Stimulated activated naive CD4-positive, alpha-beta T cell (primary cell): ENCODE measurements at places on chromosomes 13 and 19.

DNA sequence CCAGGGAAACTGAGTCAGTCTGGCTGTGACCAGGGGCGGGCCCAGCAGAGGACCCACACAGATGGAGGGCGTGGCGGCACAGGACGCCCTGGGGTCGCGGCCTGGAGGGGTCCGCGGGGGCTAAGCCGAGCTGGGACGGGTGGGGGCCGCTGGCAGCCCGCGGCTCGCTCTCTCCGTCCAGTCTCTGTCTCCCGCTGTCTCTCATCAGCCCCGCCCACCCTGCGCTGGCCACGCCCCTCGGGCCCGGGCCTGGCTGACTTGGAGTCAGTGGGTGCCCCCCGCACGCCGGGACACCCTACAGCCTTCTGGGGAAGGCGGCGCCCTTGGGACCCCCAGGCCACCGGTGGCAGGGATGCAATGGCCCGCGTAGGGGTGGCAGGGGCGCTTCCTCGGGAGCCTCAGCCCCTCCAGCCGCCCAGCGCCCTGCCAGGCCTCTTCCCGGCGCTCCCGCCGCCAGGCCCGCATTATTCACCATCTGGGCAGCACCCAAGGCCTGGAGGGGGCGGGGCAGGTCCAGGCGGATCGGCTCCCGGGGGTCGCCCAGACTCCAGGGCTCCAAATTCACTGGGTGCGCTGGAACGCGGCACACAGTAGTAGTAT lies at the start of gene TBXA2R:
Gene TBXA2R, minus strand, starts transcription at position 186 of the 600 bp plus-strand sequence. CDS start 6,241 bp downstream, outside the sequence.
- peak; percentile 33 for DNase-seq

DNA sequence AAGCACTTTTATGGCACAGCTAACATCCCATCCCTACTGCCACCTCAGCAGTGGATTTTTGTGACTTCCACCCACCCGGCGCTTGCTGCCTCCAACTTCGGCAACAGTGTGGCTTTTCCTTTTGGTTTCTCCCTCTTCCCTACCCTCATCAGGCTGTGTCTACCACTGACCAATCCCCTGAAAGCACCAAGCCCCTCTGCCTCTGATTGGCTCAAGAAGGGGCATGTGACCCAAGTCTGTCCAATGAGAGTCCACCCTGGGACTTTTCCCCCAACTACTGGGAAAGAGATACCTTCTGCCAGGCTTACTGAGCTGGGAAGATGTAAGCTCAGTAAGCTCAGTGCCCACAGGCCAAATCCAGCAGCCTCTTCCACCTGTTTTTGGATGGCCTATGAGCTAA lies 5.8 kb downstream of the SMIM7 start:
- DNase-seq, result no peak

GRCh38 chr19:45146251-45146650 lies 14.5 kb downstream of the NKPD1 start:
- DNase-seq, result no peak

- DNase-seq, result peak; percentile 45
Measured at GRCh38 chr13:79392882-79393563, 13.0 kb downstream of the RBM26 start.

DNA sequence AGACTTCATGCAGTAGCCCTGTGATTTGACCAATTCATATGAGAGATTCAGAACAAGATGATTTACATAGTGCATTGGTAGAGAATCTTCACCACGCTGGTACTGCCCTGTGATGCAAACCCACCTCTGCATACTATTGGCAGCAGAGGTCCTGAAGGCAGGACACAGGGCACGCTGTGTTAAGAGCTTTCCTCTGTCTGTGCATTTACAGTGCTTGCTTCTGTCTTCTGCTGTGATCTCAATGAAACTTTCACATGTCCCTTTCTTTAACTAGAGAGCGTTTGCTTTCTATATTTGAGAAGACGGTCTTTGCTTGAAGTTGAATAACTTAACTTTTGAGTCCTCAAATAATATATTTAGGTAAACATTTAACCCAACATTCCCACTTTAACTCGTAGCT lies 219.0 kb upstream of the SPRY2 start:
- DNase-seq, result no peak

DNA sequence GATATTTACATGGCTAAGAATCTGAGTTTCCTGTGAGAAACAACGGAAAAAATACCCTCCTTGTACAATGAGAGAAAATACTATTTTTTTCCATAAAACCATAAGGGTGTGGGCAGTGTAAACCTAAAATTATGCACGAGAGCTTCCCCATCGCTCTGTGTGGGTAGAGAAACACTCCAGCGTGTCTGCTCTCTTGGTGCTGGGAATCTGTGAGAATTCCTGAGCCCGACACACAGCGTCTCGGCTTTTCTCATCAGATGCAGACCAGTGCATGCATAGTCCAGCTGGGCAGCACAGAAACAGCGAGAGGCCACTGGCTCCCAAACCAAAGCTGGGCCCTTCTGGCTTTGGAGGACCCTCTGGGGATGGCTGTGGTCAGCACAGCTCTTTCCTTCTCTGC lies 12.0 kb downstream of the PLPP2 start:
- DNase-seq, result no peak

DNA sequence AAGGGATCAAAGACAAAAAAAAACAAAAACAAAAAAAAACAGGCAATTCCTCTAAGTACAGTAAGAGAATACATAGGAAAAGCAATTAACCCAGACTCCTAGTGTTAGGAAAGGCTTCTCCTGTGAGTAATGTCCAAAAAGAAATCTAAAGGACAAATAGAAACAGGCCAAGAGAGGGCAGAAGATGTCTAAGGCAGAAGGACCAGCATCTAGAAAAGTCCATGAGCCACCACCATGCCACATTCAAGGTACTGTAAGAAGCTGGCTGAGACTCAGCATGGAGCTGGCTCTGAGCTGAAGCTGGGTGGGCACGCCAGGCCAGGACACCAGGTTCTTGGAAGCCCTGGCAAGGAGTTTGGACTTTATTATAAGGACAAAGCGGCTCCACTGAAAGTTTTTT lies 118.1 kb upstream of the FRY start:
- no peak for DNase-seq
